NCI-H2227 treated with DMSO at 0.1 percent for 48 hours (cell line): ENCODE measurements at places on chromosomes 4 and X.

DNA sequence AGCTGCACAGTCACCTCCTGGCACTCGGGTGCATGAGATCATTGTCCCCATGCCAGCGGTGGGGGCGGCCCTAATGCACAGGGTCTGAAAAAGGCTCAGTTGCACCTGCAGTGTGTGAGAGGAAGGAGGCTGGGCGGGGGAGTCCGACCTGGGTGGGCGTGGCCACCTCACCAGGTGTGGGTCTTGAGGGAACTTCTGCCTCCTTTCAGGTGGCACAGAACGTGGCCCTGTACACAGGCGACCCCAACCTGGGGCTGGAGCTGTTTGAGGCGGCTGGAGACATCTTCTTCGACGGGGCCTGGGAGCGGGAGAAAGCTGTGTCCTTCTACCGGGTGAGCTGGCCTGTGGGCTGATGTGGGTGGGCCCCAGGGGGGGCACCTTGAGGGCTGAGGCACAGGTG, 34.3 kb upstream of the HTRA3 start:
- DNase-seq, result no peak

DNA sequence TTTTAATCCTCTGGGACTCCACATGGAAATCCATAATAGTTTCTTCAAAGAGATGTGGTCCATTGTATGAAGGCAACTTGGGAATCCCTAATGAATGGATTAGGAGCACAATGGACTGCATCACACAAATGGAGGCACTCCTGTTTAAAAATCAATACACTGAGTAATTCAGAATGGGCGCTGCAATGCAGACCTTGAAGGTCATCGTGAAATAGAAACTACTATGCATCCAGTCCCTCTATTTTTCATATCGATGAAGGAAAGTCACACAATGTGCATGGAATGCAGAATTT, 98.8 kb upstream of the EGFL6 start:
- DNase-seq, result no peak

GRCh38 chr4:28228561-28229491, 1368.2 kb downstream of the STIM2 start:
- DNase-seq, result no peak

GRCh38 chr4:140256335-140256734, 102.4 kb upstream of the MAML3 start:
- DNase-seq, result no peak

DNA sequence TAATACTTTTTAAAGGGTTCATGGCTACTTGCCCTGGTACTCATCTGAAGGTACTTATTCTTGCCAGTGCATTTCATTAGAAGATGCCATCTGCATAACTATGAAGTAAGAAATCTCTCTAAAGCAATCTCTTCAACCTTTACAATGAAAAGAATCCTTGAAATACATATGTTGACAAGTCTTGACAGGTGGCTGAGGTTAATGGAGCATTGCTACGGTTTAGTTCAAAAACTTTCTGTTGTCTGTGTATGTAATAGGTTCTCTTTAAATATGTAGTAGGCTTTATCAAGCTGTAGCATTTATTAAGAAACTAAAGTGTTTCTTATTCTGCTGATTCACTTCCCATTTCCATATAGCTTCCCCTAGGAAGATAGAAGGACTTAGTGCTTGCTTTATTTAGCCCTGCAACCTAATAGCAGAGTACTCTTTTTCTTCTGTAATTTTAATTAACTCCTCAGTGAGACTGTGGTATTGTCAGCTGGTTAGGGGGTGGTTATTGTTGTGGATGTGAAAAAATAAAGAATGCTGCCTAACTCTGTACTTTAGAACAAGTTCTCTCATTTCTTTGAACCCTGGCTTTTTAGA, 39.3 kb downstream of the SLAIN2 start:
- no peak for DNase-seq

GRCh38 chr4:113591982-113592381, 169.6 kb downstream of the CAMK2D start:
- DNase-seq, result no peak

- DNase-seq, result no peak
These were observed 55.2 kb downstream of the DOCK11 start for GRCh38 chrX:118550792-118551191.

DNA sequence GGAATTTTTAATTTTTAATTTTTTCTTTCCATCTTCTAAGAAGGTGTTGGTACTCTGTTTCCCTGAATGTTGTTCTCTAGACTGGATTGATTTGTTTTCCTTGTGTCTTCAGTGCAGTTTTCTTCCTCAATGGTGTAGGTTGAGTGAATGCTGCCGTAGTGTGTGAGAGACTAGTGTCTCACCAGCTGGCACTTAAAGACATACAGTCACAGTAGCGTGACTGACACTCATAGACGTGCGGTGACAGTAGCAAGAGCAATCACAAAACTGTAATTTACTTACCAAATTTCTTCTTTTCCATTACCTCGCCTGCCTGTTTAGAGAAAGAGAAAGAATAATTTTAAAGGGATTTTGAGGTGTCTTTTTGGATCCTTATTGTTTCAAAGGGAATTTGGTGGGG, 21.4 kb upstream of the PGM2 start:
- DNase-seq, result no peak

DNA sequence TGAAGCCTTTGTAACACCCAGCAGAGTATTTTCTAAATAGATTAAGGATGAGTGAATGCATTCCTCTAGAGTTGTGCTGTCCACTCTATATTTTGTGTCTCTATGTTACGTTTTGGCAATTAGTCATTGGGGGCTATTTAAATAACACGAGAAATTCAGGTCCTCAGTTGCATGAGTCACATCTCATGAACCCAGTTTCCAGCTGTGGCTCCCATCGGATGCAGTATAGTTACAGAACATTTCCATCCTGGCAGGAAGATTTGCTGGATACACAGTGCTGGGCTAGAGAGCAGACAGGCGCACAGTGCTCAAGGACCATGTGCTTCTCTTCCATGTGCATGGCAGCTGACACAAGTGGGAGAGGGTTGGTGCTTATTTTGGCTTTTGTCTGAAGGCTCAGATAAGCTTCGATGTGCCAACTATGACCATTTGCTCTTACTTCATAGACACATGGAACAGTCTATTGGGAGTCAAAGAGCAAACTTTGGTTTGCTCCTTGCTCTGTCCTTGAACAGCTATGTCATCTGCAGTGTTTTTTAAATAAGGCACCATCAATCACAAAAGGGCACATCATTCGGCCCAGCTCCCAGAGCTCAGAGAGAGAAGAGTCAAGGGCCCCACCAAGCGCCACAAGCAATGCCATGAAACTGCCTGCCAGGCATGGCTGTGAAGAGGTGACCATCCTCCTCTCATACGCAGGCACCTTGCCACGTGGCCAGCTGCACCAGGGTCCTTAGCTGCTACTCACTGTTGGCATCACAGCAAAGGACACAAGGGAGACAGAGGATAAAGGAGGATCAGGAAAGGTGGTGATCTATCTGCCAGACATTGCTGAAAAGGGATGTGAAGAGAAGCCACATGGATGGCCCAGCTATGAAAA, 8.1 kb upstream of the STS start:
- no peak for DNase-seq

GRCh38 chr4:78599931-78600375, 48.4 kb downstream of the ANXA3 start:
- no peak for DNase-seq

- no peak for DNase-seq
These were observed 16.4 kb downstream of the TCEANC start for GRCh38 chrX:13669246-13669737.

GRCh38 chrX:63657821-63658220, 127.2 kb downstream of the ARHGEF9 start:
- DNase-seq, result no peak

- DNase-seq, result no peak
These were observed 50.0 kb upstream of the CD40LG start for GRCh38 chrX:136597954-136598353.

GRCh38 chr4:182914357-182914756, 2.8 kb downstream of the DCTD start:
- no peak for DNase-seq

DNA sequence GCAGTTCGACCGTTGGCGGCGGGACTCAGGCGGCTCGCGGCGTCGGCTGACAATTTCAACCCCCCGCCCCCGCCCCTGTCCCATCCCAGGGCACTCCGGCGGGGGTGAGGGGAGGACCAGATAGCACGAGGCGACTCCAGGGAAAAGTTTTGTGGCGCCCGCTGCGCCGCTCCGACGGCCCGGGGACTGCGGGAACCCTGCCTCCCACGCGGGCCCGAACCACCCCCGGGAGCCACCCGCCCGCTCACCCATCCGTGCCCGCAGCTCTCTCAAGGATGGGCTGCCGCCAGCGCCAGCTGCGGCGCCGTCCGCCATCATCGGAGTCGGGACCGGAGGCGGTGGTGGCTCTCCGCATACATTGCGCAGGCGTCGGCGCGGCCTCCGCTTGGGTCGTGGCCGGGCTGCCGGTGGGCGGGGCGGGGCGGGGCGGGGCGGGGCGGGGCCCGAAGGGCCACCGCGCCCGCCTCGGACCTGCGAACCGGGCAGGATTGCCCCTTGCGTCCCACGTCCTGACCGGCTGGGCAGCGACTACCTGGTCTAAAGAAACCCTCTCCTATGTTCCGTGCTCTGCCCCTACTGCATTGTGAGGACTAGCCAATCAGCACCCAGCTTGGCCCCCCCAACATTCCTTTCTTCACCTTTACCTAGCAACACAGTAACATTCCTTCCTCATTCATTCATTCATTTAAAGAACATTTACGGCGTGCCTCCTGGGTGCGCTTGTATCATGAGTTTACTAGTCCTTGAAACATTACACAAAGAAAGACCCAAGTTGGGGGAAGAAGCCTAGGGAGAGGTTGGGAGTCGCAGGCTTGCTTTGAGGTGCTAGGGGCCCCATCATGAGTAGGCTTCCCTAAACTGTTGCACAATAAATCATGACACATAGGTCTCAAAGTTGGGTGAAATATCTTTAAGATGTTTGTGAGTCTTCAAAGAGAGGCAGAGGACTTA, at the start of gene MAP7D3:
MAP7D3 (minus strand) TSS at position 360 of the 951 bp plus-strand sequence; CDS start at position 318, 42 bp downstream.
- peak; percentile 71 for DNase-seq

- no peak for DNase-seq
These were observed 35.6 kb downstream of the STEEP1 start for GRCh38 chrX:119529345-119530276.
